ENCODE measurements at places on chromosomes 2 and 18.

- DNase-seq: no peak
Measured at GRCh38 chr2:109428281-109428680, 185.5 kb downstream of the SEPTIN10 start.

DNA sequence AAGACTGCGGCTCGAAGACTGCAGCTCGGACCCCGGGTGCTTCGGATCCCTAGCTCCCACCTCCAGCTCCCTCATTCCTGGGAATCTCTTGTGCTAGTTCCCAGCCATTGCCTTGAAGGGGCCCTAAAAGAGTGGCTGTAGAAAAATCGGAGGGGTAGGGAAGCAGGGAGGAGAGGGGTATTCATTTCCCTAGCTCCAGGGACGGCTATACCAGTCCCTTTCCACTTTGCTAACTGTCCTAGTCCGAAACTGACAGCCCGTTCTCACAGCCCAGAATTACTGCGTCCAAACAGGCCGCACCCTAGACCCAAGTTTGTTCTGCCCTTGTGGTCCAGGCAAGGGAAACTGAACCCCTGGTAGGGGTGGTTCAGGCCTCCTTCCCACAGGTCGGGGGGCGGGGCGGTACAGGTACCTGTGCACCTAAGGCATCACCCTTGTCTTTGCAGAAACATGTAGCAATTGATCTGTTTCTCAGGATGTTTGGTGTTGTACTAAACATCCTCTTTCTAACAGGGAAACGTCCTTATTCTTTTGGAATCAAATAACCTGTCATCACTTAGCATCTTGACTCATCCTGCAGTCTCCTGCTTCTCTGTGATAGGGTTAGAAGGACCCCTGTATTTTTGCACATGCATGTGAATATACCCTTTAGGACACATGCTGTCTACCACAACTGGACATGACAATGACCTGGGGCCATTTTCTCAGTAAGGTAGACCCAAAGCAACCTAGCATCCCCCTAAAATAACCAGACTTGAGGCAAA, 4.0 kb downstream of the EMX1 start:
- DNase-seq: no peak

- peak; percentile 33 for DNase-seq
Measured at GRCh38 chr2:71813807-71814470, 333.7 kb downstream of the CYP26B1 start.

GRCh38 chr18:3649633-3650426, 199.9 kb downstream of the TGIF1 start:
- no peak for DNase-seq

DNA sequence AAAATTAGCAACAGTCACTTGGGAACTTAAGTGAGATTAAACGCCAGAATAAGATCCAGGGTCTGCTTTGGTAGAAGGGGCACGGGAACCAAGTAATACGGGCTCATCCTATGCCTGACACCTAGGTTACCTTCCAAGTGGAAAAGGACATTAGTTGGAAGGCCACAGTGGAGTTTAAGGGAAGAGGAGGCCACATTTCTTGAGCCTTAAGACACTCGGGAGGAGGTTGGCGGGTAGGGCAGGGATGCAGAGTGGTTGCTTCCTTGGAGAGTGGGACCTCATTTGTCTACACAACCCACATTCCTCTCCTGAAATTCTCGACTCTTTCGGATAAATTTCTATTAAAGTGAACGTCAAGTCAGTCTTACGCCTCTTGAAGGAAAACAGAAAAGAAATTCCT, 510 bp upstream of the DNAH6 start:
- no peak for DNase-seq

GRCh38 chr2:238081561-238081960, 18.6 kb upstream of the ESPNL start:
- no peak for DNase-seq

DNA sequence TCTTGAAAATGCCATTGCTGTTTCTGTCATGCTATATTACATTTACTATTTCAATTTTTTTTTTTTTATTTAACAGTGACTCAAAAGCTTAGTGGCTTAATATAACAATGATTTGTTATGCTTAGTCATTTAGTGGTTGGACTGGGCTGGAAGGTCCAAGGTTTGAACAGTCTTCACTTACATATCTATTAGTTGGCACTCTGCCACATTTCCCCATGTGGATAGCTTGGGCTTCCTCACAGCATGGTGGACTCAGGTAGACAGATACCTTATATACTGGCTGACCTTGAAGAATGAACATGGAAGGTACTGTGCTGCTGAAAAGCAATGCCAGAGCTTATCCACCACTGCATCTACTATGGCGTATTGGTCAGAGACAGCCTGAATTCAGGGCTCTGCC, 909.5 kb upstream of the SOX11 start:
- peak; percentile 5 for DNase-seq

GRCh38 chr2:99864561-99865553, 277.5 kb downstream of the AFF3 start:
- no peak for DNase-seq

DNA sequence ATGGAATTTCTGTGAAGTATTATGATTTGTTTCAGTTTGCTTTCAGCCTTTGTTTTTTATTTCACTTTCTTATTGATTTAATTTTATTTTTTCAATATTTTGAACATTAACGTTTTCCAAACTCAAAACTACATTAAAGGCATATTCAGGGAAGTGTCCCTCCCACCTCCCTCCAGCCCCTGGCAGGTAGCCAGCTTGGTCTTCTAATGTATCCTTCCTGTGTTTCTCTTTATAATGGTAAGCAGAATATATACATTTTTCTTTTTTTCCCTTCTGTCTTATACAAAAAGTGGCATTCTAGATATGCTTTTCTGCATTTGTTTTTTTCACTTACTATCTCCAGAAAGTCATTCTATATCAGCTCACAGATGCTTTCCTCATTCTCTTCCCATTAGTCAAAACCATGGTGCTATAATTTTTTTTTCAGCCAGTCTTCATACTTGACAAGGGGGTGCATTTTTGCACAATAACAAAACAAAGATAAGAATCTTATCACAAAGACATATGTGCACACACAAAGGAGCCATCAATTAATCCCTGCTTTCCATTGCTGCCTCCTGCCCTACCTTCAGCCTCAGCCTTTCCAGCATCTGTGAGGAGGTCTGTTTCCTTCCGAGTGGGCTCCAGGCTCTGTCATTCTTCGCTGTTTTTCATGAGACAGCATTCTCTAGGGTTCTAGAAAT, 33.7 kb upstream of the TMEM177 start:
- DNase-seq: no peak

DNA sequence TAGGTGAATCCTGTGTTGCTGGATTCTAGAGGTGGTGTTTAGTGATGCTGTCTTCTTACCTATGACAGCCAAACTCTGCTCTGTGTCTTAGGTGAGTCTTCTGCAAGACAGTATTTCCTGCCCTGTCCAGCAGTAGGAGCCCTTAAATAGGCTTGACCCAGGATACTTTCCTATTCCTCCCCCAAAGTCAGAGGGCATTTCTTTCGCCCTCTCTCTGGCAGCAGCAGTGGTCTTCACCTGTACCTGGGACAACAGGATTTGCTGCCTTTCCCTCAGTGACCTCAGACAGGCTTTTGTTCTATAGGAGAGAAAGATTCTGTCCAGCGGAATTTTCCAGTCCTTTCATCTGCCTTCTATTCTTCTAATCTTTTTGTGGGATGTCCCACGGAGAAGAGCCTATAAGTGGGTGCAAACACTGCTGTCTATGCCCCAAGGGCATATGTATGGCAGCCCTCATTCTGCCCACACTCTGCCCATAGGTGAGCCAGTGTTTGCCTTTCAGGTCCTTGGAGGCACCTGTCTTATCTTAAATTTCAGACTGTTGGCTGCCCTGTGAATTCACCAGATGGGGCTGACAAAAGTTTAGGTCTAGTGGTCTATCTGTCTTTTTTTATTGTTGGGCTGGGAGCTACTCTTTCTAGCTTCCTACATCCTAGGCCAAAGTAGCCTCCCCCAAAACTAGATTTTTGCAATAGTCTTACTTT, 177.3 kb upstream of the SPOPL start:
- DNase-seq: no peak

- no peak for DNase-seq
Measured at GRCh38 chr2:62150597-62151305, 45.2 kb upstream of the B3GNT2 start.

GRCh38 chr2:40877734-40878288, 425.9 kb upstream of the SLC8A1 start:
- DNase-seq: no peak

GRCh38 chr2:168971261-168971660, 59.9 kb downstream of the ABCB11 start:
- DNase-seq: no peak

DNA sequence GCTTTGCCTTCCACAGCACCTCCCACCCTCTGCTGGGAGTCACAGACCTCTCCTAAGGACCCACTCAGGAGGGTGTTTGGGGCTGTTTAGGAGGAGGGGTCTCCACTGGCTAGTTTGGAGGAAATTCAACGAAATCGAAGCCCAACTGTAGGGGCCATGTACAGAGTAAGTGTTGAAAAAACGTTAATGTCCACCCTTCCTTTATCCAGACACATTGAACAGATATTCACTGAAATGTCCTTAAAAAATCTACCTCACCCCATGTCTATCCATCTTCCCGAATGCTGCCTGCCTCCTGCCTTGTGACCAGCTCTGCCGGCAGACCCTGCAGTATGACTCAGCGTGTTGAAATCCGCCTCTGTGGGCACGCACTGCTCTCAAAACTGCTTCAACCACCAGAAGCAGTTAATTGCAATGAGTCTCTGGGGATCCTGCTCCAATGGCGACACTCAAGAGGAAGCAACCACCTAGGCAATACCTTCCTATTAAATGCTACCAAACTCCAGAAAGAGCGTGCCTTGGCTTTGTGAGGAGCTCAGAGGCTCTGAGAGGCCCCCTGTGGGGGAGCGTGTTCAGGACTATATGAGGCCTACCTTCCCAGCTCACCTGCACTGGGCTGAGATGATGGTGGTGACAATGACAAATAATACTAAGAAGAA, 61.4 kb upstream of the RTN4 start:
- DNase-seq: peak; percentile 94

DNA sequence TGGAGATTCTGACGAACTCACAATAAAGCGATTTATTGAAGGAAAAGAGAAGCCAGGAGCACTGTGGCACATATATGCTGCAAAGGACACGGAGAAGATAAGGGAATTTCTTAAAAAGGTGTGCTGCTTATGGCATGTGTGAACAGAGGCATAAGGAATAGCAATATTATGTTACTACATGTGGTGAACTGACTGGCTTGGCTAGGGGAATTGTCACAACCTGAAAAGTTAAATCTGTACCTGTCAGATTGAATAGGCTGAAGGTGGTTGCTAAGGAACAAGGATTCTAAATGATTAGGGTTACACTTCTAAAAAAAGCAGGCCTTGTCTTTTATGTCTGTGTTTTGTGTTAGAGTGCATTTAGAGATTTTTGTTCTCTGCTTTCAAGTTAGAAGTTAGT, 48.4 kb downstream of the KDM3A start:
- DNase-seq: no peak

GRCh38 chr2:23699580-23699925, 227.4 kb downstream of the ATAD2B start:
- DNase-seq: no peak

DNA sequence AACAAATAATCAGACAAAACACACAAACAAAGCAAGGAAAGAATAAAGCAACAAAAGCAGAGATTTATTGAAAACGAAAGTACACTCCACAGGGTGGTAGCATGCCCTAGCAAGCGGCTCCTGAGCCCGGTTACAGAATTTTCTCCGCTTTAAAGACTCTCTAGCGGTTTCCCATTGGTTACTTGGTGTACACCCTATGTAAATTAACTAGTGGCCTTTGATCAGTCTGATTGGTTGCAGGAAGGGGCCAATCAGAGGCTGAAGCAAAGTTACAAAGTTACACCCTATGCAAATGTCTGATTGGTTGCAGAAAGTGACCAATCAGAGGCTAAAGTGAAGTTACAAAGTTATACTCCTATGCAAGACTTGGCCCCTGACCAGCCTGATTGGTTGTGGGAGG, 242.9 kb downstream of the LDLRAD4 start:
- no peak for DNase-seq

GRCh38 chr2:42117182-42117579, 52.0 kb upstream of the EML4 start:
- no peak for DNase-seq

DNA sequence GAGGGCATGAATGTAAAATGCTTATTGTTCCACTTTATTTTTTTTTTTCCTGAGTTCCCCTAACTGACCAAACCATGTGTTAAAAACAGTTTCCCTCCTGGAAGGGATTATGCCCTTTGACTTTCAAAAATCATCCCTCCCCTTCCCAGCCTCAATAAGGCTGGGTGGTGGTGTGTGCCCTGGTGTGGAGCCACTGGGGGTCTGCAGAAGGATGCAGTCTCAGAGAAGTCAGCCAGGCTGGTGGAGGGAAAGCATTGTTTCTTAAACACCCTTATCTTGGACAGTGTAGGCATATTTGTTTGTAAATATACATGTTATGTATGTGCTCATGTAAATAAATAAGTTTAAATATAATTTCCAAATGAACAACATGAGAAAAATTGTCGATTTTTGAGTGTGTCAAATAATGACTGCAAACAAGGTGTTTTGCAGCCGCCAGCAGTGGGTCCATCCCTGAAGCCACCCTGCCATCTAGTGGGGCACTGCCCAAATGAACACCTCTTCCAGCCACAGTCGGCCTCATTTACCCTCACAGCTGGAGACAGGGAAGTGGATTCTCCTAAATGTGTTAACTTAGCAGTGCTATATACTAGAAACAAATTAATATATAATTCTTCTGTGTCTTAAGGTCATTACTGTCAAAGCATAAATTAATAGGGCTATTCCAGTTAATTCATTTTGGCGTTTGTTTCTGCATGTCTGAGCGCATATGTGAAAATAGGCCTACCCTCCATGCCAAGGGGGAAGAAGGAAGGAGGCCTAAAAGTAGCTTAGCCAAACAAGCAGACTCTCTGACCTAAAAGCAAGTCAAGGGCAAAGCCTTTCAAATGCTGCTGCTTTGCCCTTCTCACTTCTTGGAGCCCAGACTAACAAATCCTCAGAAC, 209.6 kb upstream of the PIK3C3 start:
- peak; percentile 87 for DNase-seq

GRCh38 chr2:142617461-142617860, 260.0 kb upstream of the KYNU start:
- DNase-seq: no peak

GRCh38 chr2:202628646-202629198, 6.0 kb upstream of the FAM117B start:
- no peak for DNase-seq

GRCh38 chr2:111194835-111195621, 74.3 kb downstream of the BCL2L11 start:
- DNase-seq: peak; percentile 19
